ENCODE measurements at places on chromosomes 12 and 14.

DNA sequence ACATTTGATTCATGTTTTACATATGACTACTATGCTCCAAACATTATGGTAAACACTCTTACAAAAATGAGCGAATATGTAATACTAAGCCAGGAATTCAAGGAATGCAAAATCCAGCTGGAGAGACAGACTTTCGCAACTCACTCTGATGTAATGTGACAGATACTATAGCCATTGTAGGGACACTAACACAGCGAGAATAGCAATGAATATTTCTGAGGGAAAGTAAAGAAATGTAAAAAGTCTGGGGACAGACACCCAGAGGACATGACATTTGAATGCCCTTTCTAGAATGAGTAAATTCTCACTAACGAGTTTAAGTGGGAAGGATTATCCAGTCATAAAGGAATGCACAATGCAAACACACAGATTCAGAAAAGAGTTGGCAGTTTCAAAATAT is 121.9 kb downstream of the PIK3C2G start:
- DNase-seq: no peak

GRCh38 chr14:59224341-59224740 is 35.9 kb downstream of the DAAM1 start:
- no peak for DNase-seq

- DNase-seq: no peak
Measured at GRCh38 chr12:38588624-38589305, 272.2 kb downstream of the ALG10B start.

- peak; percentile 32 for DNase-seq
Measured at GRCh38 chr14:65000898-65001591, 14.3 kb downstream of the FNTB start.

GRCh38 chr14:58746261-58746660 is 108.5 kb downstream of the DACT1 start:
- DNase-seq: no peak

DNA sequence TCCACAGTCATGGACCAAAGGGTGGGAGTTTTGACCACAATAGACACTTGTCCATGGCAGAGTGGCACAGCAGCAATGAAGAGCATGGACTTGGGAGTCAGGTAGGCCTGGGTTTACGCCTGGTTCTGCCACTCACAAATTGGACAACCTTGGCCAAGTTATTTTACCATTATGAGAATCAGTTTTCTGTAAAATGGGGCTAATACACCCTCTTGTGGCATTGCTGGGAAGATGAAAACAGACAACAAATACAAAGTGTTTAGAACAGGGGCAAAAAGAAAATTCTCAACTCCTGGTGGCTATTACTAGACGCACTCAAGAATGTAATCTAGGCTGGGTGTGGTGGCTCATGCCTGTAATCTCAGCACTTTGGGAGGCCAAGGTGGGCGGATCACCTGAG is 2.6 kb downstream of the C12orf43 start:
- no peak for DNase-seq

DNA sequence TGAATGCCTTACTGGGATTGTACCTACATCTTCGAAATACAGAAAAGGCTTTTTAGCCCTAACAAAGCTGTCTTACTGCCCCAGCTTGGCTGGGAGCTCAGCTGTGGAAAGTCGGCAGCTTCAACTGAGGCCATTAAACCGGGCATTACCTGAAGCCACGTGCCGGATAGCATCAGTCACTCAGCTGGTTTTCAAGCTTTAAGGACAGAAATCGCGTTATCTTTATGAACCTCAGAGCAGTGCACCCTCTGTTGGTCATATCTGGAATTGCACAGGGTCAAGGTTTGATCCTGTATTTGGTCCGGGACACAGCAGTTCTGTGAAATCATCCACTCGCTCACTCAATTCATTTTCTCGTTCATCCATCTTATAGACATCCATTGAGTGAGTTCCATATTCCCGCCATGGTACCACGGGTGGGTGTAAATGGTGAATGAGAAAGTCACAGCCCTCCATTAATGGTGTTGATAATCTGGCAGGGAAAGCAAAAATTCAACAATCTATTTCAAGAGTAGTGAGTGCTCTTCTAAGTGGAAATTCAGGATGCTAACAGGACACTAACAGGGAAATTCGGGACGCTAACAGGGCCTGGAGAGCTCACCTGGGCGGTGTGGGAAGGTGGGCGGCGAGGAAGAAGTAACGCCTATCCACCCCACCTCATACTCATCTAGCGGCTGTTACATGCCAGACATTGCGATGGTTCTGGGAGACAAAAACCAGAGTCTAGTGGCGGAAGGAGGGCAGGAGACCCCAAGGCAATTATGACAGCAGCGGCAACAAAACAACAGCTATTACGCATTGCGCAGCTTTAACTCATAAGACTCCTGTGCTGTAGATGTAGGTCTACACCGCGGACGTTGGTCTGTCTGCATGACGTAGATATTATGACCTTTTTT is 60.6 kb upstream of the TCL1A start:
- DNase-seq: no peak

- no peak for DNase-seq
Measured at GRCh38 chr12:113858841-113859386, 107.2 kb downstream of the RBM19 start.

GRCh38 chr12:23944067-23944466 is 5.4 kb downstream of the SOX5 start:
- peak; percentile 62 for DNase-seq

DNA sequence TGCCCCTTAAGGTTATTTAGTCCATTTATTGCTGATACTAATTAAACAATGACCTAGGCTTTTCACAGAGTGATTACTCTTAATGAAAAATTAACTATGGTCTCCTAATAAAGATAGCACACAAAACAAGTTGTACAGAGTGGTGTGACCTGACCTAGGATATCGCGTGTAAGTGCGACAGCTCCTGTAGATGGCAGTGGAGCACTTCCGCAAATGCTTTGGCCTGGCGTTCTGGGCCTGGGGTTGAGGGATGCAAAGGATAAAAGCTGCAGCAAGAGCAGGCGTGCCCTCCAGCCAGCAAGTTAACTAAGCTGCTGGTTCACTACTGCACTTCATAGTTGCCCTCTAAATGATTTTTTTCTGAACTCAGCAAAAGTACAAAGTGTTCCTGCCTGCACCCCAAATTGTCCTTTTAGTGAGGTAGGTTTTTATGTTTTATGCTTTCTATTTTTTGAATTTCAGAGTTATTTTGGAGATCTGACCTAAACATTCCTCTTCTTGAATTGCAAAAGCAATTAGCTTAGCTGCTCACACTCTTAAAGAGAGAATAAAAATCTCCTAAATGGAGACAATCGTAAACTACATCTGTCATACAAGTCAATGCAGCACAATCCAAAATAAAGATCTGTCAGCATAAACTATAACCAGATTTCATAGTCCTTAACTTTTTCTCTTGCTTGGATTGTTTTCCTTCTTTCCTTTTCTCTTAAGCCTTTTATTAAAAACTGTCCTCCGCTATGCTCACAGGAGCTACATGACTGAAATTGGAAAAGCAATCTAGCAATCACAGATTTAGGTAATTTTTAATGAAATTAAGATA is 379.6 kb downstream of the LRIG3 start:
- peak; percentile 53 for DNase-seq

- DNase-seq: no peak
Measured at GRCh38 chr12:1328391-1328790, 266.0 kb downstream of the FBXL14 start.

DNA sequence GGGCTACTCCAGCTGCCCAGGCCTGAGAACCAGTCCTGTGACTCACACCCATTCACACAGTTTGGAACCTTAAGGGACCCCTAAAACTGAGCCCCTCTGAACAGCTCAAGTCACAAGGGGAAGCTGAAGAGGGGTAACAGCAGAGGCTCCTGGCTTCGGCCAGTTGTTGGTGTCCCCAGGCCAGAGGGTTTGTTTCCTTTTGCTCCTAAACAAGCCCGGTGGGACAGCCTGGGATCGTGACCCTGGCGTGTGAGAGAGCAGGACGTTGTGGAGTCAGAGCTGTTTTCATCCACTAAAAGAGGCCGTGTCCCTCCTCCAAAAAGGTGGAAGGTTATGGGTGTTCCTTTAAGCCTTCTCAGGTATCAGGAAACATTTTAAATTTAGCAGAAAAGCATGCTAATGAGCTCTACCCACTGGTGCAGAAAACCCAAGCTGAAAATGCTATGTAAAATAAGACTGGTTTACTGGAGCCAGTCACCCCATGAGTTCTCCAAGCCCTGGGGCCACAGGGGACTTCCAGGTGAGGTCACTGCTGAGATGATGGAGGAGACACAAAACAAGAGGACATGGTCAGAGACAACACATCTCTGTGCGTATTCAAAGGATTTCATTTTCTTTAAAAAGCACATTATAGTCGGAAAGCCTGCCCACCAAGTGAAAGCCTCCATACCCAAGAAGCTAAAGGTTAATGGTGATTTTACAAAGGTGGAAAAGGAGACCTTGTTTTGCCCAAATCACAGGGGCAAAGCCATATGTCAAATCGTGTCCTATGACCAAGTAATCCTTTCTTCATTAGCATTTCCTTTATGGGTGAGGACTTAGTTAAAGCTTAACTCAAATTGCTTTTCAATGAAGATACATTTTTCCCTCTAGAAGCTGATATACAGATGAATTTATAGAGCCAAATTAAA is 14.1 kb downstream of the PRKAB1 start:
- DNase-seq: no peak

DNA sequence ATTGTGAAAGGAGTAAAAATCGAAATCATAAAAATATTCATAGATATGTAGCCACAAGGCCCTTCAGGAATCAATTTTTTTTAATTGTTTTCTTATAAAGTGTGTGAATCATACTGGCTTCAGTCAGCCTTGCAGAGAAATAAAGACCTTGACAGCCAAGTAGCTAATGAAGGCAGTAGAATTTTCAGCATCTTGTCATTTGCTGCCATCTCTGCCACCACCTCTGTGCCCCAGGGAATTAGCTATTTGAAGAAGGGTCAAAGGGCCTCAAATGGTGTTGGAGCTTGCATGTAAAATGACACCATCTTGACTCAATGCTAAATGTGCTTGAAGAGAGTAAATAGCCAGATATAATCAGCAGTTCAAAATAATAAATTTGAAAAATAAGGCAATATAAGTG is 359.4 kb upstream of the DCN start:
- DNase-seq: no peak

- no peak for DNase-seq
Measured at GRCh38 chr14:91175291-91176201, 61.7 kb downstream of the DGLUCY start.

- DNase-seq: no peak
Measured at GRCh38 chr12:103462675-103463074, 33.1 kb downstream of the C12orf42 start.

DNA sequence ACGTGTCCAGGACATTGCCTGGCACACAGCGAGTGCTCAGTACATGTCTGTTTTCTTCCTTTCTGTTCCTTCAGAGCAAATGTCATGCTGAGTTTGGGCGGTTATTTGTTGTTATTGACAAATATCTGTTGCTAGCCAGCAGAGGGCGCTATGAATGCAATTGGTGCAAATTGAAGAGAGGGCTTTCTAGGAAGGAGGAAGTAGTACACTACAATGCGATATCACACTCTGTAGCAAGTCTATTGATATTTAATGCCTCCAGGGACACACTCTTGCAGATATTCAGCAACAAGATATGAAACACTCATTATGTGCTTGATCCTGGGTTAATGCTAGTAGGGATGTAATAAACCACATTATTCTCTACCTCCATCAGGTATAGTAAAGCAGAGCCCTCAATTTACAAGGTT is 267.3 kb upstream of the SRRM4 start:
- DNase-seq: no peak

GRCh38 chr12:87930033-87930432 is 99.2 kb downstream of the C12orf50 start:
- DNase-seq: no peak

DNA sequence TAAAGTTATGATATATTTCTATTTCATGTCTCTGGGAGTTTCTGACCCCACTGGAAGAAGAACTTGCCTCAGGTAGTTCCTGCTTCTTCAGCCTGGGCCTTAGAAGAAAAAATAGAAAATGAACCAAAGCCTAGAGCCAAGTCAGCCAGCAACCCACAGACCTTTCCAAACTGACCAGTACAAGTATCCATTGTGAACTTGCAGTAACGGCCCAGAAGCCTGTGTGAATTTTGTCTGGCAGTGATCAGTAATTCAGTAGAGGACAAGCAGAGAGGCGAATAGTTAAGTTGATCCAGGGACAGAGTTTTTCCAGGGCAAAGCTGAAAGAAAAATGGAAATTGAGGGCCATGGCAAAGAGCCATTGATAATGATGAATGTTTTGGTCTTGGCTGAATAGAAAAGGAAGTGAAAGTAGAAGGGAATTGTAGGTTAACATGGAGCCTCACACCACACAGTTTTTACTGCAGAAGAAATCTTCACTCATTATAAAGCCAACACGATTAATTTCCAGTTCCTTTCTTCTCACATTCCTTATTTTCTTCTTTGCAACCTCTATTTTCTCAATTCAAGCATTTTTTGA is 311.8 kb downstream of the BTG1 start:
- DNase-seq: no peak

DNA sequence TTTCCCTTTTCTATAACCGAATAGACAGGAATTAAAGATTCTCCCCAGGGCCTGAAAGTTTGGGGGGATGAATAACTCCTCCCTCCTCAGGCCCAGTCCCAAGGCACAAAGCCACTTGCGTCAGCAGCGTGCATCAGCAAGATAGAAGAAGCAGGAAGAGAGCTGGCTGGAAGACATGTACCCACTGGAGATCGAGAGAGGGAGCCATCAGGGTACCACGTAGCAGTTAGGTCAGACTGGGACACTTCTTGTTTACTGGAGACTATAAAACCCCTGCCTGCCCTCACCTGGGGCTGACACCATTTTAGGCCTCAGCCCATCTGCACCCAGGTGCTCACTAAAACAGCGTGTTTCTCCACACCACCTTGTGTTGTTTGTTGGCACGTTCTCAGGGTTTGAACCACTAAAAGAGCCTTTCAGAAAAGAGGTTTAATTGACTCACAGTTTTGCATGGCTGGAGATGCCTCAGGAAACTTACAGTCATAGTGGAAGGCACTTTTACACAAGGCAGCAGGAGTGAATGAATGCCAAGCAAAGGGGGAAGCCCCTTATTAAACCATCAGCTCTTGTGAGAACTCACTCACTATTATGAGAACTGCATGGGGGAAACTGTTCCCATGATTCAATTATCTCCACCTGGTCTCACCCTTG is 93.2 kb downstream of the TMTC3 start:
- no peak for DNase-seq

DNA sequence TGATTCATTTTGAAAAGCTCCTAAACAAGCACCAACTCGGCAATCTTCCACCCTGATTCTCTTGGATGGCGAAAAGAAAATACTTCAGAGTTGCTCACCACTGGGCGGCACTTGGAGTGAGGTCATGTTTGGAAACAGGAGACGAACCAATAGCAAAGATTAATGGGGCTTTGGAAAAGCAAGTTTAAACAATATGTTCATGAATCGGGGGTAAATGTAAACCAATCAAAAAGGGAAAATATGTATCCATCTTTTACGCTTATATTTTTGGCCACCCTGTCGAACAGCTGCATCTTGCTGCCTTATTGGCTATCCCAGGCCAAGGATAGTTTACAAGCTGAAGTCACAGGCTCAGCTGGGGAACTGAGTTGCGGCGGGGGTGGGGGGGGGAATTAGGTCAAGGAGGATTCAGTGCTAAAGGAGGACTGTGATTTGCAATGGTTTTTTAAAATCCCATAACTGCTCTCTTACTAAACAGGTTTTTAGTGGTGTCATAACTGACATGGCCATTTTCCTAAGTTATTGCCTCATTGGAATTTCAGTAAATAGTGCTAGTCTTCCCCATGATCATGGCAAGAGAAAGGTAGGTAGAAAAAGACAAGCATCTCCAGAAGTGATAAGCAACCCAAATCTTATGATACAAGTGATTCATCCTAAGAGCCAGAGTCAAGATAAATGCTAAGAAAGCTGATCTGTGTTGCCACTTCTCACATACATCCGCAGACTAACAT is 210.6 kb downstream of the PHLDA1 start:
- no peak for DNase-seq

GRCh38 chr14:57692671-57693070 is 173.2 kb downstream of the SLC35F4 start:
- peak; percentile 51 for DNase-seq
